B cell (primary cell): ENCODE measurements at places on chromosomes 16 and 17. TPM values are rescaled to one million over a fixed set of nuclear protein-coding genes. Genes with fewer than 3 reads are reported as not detected.

- H3K4me3 ChIP-seq: no peak overlapping the region
- no peaks in the 10 kb centered on the region for H3K27me3 ChIP-seq
- no peaks in the 10 kb centered on the region for H3K36me3 ChIP-seq
- H3K27ac ChIP-seq: no peak overlapping the region
- H3K4me1 ChIP-seq: peaks cover 21% of the 10 kb centered on the region
Observed at GRCh38 chr16:87800497-87800896, 34.7 kb upstream of the KLHDC4 start.

DNA sequence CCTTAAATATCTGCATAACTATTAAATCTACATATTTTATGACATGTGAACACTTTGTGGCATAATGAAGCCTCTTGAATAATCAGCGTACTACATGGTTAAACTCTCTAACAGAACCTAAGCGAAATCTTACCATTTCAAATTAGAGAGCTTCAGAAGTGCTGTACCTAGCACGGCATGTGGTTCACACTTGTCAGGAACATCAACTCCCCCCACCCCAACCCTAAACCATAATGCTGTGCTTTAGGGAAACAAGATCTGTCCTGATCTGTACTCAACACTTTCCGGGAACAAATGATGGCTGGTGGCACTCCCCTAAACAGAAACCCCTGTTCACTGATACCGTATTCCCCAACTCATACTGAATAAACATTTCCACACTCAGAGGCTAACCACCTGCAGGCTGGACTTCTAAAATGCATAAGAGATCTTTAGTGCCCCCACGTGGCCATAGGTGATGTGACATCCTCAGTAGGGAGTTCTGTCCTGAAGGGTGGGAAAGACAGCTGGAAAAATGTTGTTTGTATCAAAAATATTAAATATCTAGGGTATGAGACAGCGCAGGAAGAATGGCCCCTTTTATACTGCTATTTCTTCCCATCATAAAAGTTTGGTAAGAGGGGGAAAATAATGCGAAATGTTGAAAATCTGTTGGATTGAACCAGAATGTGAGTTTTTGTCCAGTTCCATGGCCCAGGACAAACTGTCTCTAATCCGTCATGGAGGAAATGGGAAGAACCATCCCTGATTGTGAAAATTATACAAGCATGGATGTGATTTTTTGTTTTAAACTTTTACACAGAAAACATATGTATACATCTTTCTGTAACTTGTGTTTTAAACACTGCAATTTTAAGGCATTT, 88.6 kb downstream of the USP31 start:
- no peak overlapping the region for H3K4me3 ChIP-seq
- H3K4me1 ChIP-seq: peaks cover 5% of the 10 kb centered on the region
- H3K27me3 ChIP-seq: peaks cover under 1% of the 10 kb centered on the region
- no peaks in the 10 kb centered on the region for H3K36me3 ChIP-seq
- H3K27ac ChIP-seq: no peak overlapping the region

DNA sequence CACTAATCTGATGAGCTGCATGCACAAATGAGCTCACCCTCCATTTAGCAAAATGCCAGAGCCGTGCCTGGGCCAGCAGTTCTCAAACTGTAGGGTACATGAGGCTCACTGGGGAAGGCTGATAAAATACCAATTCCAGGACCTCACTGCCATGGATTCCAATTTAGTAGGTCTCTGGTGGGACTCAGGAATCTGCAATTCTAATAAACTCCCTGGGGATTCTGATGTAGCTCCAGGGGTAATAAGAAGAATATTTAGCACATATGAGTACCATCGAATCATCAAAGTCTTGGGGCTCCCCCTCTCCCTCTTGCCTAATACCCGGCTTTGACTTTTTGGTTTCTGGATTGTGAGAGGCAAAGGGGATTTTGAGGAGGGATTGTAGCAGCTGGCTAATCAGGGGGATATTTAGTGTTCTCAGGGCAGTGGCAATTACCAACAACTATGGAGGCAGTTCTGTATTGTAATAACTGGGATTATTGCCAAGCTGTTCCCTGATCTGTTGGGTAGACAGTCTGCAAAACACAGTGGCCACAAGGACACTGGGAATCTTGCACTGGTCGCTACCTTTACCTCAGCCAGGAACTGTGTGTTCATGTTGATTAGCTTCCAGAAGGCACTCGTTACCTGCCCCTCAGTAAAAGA, 140.4 kb downstream of the SHISA9 start:
- H3K4me3 ChIP-seq: no peak overlapping the region
- no peaks in the 10 kb centered on the region for H3K36me3 ChIP-seq
- H3K27ac ChIP-seq: no peak overlapping the region
- no peak for DNase-seq
- no peaks in the 10 kb centered on the region for H3K27me3 ChIP-seq

DNA sequence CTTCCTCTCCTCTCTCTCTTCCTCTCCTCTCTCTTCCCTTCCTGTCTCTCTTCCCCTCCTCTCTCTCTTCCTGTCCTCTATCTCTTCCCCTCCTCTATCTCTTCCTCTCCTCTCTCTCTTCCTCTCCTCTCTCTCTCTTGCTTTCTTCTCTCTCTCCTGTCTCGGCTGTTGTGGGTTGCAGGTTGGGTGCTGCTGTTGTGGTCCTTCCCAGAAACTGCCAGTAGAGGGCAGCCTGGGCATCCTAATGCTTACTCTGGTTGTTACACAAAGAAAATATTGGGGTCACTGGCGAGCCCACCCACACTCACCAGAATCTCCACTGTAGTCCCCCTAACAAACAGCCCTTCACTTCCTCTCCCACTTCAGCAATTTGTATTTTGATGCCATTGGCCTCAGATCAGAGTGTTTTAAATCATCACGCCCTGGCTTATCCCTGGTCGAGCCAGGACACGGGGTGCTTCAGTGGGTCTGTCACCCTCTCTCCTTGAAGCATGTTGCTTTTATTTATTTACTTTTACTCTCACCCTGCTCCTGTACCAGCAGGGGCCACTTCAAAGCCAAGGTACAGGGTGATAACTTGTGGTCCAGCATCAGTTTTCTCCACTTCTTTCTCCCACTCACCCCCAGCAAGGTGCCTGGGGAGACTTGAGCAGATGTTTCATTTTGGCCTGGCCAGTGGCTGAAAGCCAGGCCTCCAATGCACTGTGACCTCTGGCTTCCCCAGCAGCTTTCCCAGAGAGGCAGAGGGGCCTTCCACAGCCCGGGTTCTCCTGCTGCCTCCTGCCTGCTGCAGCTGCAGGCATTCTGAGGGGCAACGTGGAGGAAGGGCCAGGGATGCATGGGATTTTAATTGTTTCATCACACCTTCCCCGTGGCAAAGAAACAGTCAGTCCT, 4.7 kb upstream of the MMP15 start:
- H3K27ac ChIP-seq: peak overlapping the region; percentile 57
- no peak overlapping the region for H3K4me3 ChIP-seq
- DNase-seq: peak; percentile 67
- peaks cover 11% of the 10 kb centered on the region for H3K4me1 ChIP-seq
- H3K36me3 ChIP-seq: no peaks in the 10 kb centered on the region

ABCC11 gene
- not detected in 2 replicates for total RNA-seq

KRTAP4-9 gene
- not detected in 2 replicates for total RNA-seq
